ENCODE measurements at places on chromosomes 7 and 10.

DNA sequence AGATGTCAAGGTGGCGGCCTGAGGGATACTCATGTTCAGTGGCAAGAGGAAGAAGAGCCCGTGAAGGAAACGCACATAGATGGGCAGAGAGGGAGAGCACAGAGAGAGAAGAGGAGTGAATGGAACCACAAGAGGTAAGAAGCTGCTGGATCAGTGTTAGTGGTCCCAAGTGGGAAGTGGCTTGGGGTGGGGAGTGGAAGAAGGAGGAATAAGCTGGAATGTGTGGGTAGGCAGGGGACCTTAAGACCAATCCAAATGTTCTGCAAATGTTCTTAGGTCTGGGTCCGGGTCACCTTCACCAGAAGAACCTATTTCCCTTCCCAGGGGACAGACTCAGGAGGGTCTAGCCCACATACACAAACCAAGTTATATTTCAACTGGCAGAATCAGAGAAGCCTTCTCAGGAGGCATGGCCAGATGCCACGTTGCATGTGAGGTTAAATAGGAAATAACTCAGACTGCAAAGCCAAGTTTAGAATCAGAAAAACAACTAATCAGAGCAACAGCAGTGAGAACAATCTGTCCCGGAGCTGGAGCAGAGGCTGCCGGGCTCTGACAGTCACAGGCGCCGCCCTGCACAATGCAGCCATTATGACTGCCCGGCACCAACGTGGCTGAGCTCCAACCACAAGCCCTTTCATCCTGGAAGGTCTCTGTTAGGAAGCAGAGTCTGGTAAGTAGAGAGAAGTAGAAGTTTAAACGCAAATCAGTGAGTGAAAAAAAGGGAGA lies 78.6 kb upstream of the ARMC3 start:
- no peak for DNase-seq

DNA sequence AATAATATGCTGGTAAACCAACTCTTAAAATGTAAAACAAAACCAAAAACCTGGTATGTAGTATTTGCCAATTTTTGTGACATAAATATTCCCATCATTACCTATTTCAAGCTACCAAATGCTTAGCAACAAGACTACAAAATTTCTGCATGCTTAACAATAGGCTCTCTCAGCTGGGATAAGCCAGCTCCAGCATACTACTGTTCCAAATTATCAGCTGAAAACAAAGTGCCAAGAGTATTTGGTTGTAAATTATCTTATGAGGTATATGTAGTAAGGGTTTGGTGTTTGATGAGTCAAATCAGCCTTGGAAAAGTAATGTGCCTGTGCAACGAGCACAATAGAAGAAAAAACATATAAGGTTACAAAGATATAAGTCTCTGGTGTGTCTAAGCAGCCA lies 263.2 kb downstream of the HGF start:
- no peak for DNase-seq

- DNase-seq: no peak
These were observed 81.1 kb downstream of the NRP1 start for GRCh38 chr10:33253411-33253810.

GRCh38 chr10:4742217-4742616 lies 83.8 kb upstream of the AKR1E2 start:
- DNase-seq: no peak

- DNase-seq: no peak
These were observed 46.1 kb downstream of the C1GALT1 start for GRCh38 chr7:7228472-7228871.

GRCh38 chr10:78614267-78614666 lies 454.5 kb upstream of the ZMIZ1 start:
- no peak for DNase-seq

- no peak for DNase-seq
These were observed 88.6 kb upstream of the KLF14 start for GRCh38 chr7:130822642-130823041.

GRCh38 chr7:131385039-131385605 lies 57.4 kb downstream of the MKLN1 start:
- DNase-seq: no peak

DNA sequence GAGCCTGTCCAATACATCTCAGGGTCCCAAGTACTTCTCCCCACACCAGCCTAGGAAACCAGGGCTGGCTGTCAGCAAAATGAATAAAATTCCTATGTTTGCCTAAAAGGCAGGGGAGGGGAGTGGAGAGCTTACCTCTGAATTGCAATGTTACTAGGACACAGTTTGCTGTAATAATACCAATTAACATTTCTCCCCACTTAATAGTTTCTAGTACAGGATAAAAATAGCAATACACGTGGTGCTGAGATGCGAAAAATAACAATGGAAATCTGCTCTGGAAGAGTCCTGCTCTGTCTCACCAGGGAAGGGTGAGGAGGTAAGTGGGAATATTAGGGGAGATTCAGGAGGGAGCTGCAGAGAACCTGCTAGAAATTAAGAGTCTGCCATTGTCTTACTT lies 112.3 kb downstream of the PLXNA4 start:
- no peak for DNase-seq

DNA sequence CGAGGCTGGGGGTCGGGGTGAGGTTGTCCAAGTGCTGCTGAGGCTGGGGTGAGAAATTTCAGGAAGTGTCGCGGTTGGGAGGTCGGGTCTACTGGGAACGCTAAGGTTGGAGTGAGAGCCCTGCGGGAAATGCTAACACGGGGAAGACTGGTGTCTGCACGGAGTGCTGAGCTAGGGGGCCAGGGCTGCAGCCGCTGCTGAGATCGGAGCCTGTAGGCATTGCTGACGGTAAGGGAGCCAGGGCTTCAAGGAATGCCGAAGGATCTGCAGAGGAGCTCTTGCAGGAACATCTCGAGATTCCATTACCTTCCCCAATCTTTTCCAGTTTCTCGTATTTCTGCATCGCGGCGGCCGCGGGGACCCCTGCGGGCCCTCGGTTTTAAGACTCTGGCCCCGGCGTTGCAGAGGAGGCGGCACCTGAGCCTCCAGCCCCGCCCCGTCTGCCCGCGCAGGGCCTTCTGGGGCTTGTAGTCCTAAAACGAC lies at the start of gene CDK5:
Gene CDK5 (minus strand): TSS at position 392 of the 483 bp plus-strand sequence. CDS start 49 bp downstream, at position 343.
- DNase-seq: no peak

DNA sequence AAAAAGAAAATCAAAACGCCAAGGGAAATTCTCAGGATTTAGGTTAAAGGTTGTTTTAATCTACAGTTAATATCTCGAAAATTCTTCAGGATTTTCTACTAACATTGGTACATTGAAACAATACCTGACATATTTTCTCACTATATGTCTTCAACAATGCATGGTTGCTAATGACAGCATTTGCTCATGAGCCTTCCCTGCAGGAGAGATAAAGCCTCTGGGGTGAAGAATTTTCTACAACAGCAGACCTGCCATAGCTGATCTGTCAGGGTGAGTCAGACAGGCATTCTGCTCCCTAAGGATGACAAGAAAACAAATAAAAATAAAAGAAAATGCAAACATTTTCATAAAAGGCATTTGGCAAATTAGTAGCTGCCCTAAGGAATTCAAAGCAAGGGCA lies 11.7 kb upstream of the GPR37 start:
- no peak for DNase-seq

DNA sequence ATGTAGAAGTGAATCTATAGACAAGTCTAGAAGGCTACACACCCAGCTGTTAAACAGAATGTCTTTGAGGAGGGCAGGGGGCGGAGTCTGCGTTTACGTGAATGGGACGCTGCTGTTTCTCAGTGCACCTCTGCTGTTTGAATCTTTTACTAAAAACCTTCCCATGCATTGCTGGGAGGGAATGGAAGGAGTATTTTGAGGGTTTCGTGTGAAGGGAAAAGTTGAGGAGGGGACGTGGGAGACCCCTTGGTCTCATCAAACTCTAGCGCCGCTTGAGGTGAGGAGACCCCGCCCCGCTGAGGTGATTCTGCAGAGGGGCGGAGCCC lies 492 bp upstream of the VCL start:
- no peak for DNase-seq

- no peak for DNase-seq
These were observed 3.7 kb upstream of the MCU start for GRCh38 chr10:72688208-72688651.

GRCh38 chr10:79055892-79056291 lies 12.9 kb upstream of the ZMIZ1 start:
- no peak for DNase-seq

- no peak for DNase-seq
These were observed 39.9 kb downstream of the RBM17 start for GRCh38 chr10:6128591-6129251.

GRCh38 chr10:93697207-93697606 lies 5.2 kb downstream of the FRA10AC1 start:
- no peak for DNase-seq

- DNase-seq: no peak
These were observed 911.0 kb upstream of the ZNF722 start for GRCh38 chr7:63087575-63088190.
